ENCODE measurements at places on chromosomes 3 and 15.

GRCh38 chr3:160720123-160720746 lies 35.8 kb upstream of the PPM1L start:
- no peak for DNase-seq

GRCh38 chr3:134149286-134149685 lies 101.4 kb downstream of the RYK start:
- no peak for DNase-seq

DNA sequence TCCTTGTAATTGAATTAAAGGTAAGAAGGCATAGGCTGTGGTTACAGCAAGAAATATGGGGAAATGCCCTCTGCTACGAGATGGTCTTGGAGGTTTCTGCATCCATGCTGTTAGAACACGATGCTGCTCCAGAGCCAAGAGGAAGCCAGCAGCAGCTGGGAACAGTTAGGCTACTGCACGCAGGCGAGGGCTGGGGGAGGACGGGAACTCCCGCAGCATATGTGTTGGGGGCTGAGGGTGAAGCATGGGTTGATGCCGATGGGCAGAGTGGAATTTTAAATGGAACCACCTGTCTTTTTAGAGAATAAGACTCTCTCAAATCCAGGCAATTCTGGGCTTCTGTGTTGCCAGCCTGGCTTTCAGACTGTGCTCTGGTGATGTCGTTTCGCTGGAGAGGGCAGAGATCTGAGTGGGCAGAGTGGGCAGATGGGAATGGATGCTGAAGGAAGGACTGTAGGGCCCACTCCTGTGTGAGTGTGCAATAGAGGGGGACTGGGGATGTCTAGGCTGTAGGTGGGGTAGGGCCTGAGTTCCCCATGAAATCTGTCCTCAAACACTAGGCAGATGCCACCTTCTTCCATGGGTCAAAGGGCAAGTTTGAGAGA lies 417.0 kb upstream of the TPM1 start:
- DNase-seq = no peak

GRCh38 chr15:66937588-66937987 lies 127.8 kb upstream of the SMAD3 start:
- no peak for DNase-seq

GRCh38 chr3:41188306-41188705 lies 11.0 kb upstream of the CTNNB1 start:
- no peak for DNase-seq

DNA sequence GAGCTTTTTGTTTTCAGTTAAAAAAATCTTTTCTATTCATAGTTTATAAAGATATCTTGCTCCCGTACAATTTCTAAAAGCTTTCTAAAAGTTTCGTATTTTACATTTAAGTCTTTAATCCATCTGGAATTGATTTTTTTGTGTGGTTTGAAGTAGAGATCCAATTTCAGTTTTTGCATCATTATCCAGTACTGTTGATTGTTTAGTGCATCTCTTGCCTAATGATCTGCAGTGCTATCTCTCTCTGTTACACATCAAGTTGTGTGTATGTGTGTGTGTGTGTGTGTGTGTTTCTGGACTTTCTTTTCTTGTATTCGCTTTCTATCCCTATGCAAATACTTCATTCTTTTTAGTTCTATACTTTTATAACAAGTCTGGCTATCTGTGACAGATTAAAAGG lies 605.8 kb upstream of the DPPA4 start:
- no peak for DNase-seq

- DNase-seq = no peak
Measured at GRCh38 chr3:78972617-78973301, 795.0 kb downstream of the ROBO1 start.

GRCh38 chr3:175272392-175272791 lies 413.3 kb downstream of the NAALADL2 start:
- DNase-seq = no peak

- DNase-seq = peak; percentile 62
Measured at GRCh38 chr3:11499144-11499543, 144.6 kb downstream of the VGLL4 start.
